ENCODE measurements at places on chromosomes 16 and 17. TPM values are rescaled to one million over a fixed set of nuclear protein-coding genes. Genes with fewer than 3 reads are reported as not detected.
A peak's percentile ranks its signal among the peaks of the same experiment; 100 is the strongest.

GRCh38 chr16:49700251-49701064, 155.5 kb downstream of the ZNF423 start:
- peak; percentile 24 for DNase-seq

DNA sequence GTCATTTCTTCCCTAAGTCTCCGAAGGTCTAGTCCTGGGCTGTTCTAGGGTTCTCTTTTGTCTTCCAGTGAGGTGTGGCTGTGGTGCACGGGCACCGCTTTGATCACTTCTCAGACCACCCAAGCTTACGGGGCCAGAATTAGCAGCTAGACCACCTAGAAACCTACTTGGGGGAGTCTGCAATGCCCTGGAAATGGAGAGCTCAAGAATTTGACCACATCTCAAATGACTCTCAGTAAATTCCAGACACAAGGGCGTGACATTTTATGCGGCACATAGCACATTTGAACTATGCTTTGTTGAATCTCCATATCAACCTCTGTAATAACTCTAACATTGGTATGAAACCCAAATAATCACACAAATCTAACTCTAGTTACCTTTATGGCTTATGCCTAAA, 24.9 kb downstream of the TRIM16 start:
- no peak for DNase-seq

DNA sequence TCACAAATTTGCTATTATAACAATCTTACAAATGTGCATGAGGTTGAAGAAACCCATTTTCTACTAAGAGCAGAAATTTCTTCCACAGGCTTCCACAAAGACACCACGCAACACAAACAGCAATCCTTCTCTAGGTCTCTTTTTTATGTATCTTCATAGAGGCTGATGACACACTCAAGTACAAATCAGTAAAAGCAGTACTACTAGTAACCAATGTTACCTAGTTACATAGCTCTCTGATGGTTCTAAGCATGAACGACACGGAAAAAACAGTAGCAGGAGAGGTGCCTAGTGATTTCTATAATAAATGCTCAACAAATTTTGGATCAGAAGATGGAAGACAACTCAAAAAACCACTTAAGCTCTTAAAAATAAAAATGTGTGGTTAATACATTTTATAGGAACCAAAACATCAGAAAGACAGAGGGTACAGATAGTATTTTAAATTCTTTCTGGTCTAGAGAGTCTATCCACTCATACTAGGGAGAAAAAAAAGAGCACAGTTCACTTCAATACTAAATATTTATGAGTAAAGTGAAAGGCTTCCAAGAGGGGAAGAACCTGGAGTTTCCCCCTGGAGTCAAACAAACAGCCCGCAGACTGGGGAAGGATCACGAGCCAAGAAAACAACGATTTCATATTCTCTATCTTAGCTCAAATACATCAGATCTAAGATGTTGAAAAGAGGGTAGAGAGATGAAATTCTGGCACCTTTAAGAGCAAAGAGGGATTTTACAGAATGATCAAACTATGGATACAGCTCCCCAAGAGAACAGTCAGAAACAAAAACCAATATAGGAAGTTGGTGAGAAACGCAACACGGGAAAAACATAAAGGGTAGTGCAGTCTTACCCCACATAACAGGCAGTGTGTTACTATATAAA, 40.2 kb downstream of the SMG6 start:
- no peak for DNase-seq

GRCh38 chr16:66525396-66526180, 24.3 kb downstream of the TK2 start:
- DNase-seq, result no peak

GRCh38 chr16:48292452-48292851, 45.1 kb upstream of the ABCC11 start:
- DNase-seq, result no peak

DNA sequence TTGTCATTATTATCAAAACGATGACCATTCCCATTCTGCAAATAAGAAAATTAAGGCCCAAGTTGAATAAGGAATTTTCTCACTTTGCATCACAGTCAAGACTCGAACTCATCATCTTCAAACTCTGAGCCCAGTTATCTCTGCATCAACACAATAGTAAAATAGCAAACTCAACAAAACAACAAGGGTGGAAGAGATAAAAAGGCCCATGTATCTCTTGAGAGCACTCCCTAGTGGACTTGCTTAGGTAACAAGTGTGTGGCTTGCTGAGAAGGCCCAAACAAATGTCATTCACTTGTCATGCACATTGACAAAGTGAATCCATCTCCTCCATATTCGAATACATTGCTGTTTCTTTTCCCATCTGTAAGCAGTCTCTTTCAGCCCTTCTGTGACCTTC, 412.0 kb upstream of the MAF start:
- no peak for DNase-seq

- peak; percentile 41 for DNase-seq
Observed at GRCh38 chr16:4372578-4373355, 1.1 kb downstream of the VASN start.

DNA sequence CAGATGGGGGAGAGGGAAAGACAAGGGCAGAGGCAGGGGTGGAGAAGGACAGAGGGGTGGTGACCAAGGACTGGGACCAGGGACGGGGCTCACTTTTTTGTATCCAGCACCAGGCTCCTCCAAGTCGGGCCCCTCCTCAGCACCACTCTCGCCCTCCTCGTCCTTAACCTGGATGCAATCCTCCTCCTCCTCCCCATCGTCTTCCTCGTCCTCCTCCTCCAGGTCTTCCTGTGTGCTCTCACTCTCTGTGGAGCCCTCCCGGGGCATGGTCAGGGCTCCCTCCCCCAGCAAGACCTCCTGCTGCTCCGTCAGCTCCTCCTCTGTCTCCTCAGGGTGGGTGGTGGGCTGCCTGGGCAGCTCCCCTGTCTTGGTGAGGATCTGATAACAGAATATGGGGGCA, 16.8 kb downstream of the G6PC3 start:
- DNase-seq, result no peak

- DNase-seq, result no peak
Observed at GRCh38 chr16:88067530-88068411, 116.5 kb downstream of the BANP start.

DNA sequence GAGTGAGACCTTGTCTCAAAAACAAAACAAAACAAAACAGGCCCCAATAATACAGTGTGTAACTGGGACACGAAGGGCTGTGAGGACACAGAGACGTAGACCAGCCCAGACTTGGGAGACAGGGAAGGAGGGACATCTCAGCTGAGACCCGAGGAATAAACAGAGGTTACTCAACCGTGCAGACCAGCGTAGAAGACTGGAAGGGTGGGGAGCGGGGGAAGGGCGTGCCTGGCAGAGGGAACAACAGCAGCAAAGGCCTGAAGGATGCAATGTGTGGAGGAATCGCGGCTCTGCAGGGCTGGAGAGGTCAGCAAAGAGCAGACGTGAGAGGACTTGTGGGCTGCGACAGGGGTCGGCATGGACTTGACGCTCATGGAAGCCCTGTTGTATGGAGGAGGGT, 11.6 kb upstream of the CES4A start:
- DNase-seq, result no peak

GRCh38 chr16:66204756-66205155, 161.7 kb upstream of the CDH5 start:
- no peak for DNase-seq

DNA sequence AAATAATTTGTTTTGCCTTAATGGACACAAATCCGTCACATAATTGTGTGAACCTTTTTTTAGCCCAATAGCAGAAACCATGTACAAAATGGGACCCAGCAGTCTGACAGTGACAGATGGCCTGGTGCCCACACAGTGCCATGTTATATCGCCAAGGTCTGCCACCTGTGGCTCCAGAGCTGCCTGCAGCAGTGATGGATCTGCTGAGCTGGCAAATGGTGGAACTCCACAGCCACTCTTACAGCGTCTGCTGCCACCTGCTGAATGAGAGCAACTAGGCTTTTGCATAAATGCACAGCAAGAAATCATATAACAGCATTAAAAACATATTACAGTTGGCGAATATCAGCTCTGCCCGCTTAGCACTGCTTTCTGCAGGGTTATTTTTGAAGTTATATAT, 59.4 kb downstream of the NUP93 start:
- peak; percentile 29 for DNase-seq

DNA sequence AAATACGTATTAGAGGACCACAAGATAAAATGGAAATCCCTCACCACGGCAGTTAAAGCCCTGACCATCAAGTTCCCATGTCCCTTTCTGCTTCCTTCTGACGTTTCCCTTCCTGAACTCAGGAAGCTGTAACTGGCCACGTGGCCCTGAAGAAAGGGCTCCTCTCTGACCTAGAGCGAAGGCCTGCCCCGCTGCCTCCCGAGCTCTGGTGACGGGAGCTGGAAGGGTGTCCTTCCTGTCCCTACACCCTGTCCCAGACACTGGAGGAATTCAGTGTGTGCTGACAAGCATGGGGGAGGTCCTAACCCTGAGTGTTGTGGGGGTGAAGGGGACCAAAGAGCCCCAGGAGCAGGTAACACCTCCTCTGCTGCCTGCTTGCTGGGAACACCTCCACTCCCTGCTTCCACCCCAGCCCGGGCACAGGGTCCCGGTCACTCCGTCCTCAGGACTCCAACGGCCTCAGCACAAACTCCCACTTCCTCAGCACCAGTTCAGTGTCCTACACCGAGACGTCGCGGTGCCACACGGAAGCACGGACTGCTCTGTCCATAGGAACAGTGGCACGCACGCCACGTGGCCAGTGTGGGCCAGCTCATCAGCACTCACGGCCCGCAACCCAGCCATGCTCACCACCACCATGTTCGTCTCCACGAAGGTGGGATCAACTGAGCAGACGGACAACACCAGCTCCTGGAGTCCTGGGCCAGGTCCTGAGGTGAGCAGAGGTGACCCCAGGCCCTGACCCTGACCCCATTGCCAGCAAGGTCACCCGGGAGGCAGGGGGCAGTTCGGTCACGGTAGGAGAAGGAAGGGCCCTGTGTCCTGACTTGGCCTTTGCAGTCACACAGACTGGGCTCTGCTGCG, 16.9 kb downstream of the TMEM235 start:
- DNase-seq, result no peak

GRCh38 chr16:49748322-49748721, 107.6 kb downstream of the ZNF423 start:
- no peak for DNase-seq

DNA sequence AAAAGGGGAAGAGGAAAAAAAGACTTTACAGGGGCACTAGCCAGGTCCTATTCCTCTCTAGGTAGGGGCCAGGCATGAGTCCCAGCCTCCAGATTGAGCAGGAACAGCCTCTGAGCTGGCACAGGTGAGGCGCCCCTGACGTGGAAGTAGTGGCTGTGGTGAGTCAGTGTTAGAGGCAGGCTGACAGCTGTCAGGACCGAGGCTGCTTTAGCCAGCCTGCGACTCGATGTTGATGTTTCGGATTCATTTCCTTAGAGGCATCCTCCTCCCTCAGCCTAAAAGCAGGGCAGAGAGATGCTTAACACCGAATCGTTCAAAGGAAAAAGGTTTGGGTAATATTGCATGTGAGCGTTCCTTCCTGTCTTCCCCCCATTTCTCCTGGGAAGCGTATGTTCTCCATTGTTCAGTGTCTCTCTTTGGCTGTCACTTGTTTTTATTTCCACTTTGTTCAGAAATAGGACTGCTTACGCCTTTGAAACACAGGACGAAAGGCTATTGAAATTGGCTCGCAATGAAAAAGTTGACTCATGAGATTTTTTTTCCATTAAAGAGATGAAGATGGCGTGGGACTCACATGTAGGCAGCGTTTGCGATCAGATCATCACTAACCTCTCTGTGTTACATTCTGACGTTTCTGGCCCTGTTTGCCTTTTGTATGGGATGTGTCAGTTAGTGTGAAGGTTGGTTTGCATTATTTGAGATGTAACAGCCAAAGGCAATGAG, 1.3 kb downstream of the KIAA0513 start:
- DNase-seq, result peak; percentile 76

DNA sequence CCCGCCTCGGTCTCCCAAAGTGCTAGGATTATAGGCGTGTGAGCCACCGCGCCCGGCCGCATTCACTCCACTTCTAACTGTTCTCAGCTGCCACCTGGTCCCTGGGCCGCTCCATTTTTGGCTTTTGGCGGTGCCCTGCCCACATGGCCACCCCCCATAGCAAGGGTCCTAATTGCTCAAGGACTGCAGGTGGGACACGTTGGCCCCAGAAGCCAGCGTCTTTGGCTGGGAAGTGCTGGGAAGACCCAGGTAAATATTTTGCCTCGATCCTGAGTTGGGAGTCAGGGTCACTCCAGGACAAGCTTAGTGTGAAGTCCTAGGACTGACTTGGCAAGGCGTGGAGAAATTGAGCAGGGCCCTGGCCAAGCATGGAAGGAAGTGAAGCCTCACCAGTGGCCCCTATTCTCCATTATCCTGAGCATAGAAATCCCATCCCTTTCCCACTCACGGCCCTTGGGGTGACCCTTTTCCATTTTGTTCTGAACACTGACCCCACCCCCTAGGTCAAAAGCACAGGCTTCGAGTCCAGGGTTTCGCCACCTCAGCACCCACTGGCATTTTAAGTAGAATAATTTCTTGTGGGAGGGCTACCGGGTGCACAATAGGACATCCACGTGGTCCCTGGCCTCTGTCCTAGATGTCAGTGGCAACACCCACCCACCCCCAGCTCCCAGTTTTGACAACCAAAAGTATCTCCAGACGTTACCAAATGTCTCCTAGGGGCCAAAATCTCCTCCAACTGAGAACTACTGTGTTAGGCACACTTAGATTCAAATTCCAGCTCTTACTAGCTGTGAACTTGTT, 5.9 kb upstream of the WDR81 start:
- no peak for DNase-seq

- DNase-seq, result peak; percentile 44
Observed at GRCh38 chr17:50767030-50767429, 288 bp downstream of the ANKRD40CL start.

GRCh38 chr16:2028620-2029220, 2.0 kb downstream of the NHERF2 start:
- no peak for DNase-seq

DNA sequence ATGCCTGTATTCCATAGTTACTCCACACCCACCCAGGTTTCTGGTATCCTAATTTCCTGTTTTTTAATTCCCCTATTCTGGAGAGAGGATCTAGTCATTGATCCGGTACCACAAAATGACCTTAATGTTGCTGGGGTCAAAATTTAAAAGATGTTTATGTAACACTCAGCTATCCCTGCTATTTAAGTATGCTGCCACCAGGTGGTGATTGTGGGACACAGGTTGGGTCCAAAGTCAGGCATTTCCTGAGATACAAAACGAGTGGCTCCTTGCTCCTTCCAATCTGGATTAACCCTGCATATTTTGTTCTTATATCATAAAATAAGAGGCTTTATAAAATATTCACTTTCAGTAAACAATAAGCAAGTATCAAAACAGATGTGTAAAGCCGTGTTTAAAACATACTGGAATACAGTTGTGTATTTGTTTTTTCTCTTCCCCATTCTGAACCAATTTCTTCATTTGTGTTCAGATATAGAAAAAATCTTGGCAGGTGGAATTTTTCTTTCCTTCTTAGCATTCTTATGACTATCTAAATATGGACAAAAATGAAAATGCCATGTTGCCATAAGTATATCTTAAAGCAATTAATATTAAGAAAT, 16.3 kb downstream of the HS3ST4 start:
- DNase-seq, result peak; percentile 22

ANKS4B gene
- total RNA-seq, result 62.9 TPM

CHST4 gene
- 0.44 TPM for total RNA-seq

FBXW10B gene
- 0.42 TPM for total RNA-seq

WFDC1 gene
- 17.4 TPM for total RNA-seq

TNP2 gene
- not detected for total RNA-seq

EVI2A gene
- 2.6 TPM for total RNA-seq

SLC46A1 gene
- 4.3 TPM for total RNA-seq

HBQ1 gene
- total RNA-seq, result not detected

NPIPA8 gene
- 1.2 TPM for total RNA-seq

KRT40 gene
- total RNA-seq, result not detected

TRAP1 gene
- total RNA-seq, result 165 TPM

TMED6 gene
- 3.6 TPM for total RNA-seq

C1QTNF1 gene
- 12.1 TPM for total RNA-seq

DNASE1L2 gene
- 0.85 TPM for total RNA-seq

CSNK1D gene
- total RNA-seq, result 136 TPM

SEPTIN12 gene
- total RNA-seq, result not detected

TBC1D26 gene
- total RNA-seq, result not detected

All from colonic mucosa (tissue), 4 donors.